Kidney epithelial cell (primary cell): ENCODE measurements at places on chromosomes 16 and 17.

GRCh38 chr16:56916571-56917403, 15.2 kb upstream of the HERPUD1 start:
- DNase-seq, result no peak

- no peak for DNase-seq
Measured at GRCh38 chr17:43043307-43043706, 18.3 kb downstream of the RND2 start.

GRCh38 chr16:67407788-67408452, 8.4 kb downstream of the ZDHHC1 start:
- no peak for DNase-seq

- DNase-seq, result no peak
Measured at GRCh38 chr17:62882284-62882683, 74.2 kb upstream of the MARCHF10 start.

- no peak for DNase-seq
Measured at GRCh38 chr17:33262266-33263123, 30.6 kb downstream of the ASIC2 start.

GRCh38 chr16:58120234-58120633, 8.9 kb downstream of the CFAP20 start:
- no peak for DNase-seq
